Activated CD4-positive, CD25-positive, alpha-beta regulatory T cell (primary cell): ENCODE measurements at places on chromosomes 5 and 9.

DNA sequence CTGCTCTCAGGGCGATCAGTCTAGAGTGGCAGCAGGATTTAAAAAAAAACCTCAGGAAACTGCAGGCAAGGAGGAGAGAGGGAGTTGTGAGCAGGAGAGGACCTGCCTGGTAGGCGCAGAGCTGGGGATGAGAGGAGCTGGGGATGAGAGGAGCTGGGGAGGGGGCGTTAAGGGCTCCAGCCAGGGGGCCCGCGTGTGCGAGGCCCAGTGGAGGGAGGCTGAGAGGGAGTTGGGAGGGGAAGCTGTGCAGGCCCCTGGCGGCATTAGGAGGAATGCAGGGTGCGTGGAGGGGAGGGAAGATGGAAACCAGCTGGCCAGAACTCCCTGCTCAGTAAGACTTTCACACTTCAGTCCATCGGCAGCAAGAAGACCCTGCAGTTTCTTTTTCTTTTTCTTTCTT lies 45.2 kb upstream of the HMCN2 start:
- DNase-seq: no peak

DNA sequence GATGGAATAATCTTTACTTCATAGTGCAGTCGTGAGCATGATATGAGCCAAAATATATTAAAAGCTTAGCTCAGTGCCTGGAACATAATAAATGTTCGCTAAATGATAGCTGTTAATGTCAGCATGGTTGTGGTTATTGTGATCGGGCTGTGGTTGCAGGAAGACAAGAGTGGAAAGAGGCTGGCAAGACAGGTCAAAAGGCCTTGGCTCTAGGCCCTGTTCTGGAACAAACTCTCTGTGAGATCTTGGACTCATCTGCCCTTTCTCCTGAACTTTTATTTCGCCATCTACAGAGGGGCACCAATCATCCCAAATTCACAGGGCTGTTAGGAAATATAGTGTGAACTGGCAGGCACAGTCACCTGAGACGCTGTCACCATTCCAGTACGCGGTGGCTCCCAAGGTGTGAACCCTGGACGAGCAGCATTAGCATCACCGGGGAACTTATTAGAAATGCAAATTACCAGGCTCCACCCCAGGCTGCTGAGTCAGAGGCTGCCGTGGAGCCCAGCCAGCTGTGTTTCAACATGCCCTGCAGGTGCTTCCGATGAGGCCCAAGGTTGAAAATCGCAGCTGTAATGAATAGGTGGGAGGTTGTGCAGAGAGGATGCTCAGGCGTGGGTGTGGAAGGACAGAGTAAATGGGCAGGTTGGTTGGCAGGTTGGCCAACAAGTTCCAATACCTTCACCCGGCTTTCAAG lies 50.2 kb upstream of the SAP30L start:
- no peak for DNase-seq

DNA sequence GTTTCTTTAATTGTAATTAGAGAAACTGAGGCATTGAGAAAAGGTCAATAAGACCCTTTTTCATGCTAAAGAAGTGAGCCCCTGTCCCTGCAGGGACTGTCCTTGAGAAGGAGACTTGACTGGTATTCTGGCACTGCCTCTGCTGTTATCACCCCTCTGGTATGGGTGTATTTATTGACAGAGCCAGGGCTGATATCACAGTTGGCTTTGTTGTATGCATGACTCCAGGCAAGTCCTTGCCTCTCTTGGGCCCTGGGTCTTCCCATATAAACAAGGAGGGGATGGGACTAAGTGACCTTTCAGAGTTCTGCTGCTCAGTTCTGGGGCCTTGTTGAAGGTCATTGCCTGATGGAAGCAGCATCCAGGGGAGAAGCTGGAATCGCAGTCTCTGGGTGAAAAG lies 71.8 kb upstream of the PPARGC1B start:
- DNase-seq: no peak

DNA sequence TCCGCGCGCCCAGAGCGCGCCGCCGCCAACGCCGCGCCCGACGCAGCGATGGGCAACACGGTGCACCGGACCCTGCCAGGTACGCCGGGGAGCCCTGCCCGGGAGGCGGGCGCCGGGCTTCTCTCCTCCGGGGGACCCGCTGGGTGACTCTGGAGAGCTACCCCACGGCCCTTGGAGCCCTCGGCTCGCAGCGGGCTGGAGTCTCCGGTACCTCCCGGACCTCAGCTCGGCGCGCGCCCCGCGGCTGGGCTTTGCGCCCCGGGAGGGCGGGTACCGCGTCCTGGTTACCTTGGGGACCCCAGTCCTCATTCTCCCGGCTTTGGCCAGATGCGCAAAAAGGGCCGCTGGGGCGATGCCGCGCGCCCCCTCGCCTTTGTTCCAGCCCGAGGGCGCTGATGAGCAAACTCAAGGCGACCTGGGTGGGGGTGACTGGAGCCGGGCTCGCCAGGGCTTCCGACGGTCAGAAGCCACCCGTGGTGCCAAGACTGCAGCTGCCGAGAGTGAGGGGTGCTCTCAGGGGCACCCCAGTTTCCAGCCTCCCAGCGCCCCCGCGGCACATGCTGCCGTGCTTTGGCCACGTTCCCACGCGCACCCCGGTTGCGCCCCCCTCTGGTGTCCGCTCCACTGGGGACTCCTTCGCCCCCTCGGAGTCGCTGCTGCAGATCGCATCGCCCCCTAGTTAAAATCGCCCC lies 442 bp downstream of the NEURL1B start:
- no peak for DNase-seq

DNA sequence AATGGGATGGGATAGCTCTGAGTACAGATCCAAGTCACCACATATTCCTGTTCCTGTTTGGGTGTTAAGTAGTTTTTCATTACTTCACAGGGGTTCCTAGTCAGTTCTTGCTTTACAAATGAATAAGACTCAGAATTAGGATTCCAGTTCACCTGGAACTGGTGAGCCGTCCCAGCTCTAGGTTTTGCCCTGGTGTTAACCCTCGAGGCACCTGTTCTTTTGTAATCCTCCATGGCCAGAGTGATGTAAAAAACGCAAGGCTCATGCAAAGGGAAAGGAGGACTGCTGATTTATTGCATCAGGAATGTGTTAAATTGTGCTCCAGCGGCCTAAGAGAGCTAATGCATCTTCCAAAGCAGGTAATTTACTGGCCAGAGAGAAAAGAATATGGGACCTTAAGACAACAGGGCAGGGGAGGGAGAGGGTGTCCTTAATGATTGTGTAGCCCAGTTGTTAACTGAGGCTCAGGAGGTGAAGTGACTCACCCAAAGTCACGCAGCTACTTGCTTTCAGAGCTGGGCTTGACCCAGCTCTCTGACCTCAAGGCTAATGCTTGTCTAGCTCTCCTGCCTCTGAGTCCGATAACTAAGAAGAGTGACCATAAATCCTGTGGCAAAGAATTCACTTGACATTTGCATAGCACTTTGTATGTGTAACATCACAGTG lies 70.5 kb downstream of the DMRT2 start:
- no peak for DNase-seq

DNA sequence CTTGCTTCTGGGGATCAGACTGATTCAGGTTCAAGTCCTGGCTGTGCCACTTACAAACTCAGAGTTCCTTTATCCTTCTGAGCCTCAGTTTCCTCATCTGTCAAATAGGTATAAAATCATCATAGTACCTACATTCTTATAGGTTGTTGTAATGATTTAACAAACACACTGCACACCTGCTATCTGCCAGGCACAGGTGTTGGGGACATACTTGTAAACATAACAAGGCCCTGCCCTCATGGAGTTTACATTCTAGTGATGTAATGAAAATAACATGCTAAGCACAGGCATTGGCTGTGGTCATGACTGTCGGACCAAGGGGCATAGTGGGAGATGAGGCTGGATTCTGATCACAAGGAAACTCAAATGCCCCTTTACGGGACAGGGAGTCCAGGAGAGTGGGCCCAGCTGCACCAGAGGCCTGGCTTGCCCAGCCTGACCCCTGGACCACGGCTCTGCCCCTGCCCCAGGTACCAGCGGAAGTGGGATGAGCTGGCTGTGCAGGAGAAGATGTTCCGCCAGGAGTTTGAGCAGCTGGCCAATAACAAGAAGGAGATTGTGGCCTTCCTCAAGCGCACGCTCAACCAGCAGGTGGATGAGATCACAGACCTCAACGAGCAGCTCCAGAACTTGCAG lies 2.3 kb downstream of the CFAP157 start:
- no peak for DNase-seq

DNA sequence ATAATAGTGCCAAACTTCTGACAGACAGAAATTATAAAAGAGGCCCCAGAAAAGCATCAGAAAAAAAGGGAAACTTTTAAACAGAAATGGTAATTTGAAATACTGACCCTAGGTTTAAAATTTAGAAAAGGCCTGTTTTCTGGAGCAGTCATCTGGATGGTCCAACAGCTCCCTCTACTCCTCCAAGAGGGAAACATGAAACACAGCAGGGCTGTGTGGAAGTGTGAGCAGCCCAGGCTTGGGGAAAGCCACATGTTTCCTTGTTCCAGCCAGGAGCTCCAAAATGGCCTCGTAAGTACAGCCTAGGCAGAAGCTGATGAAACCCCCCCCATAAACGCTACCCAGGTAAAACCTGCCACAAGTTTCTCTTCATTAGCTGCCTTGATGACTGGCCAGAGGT lies 499.3 kb upstream of the ADAMTS16 start:
- no peak for DNase-seq

GRCh38 chr5:83549674-83550073 lies 78.1 kb downstream of the VCAN start:
- DNase-seq: no peak

DNA sequence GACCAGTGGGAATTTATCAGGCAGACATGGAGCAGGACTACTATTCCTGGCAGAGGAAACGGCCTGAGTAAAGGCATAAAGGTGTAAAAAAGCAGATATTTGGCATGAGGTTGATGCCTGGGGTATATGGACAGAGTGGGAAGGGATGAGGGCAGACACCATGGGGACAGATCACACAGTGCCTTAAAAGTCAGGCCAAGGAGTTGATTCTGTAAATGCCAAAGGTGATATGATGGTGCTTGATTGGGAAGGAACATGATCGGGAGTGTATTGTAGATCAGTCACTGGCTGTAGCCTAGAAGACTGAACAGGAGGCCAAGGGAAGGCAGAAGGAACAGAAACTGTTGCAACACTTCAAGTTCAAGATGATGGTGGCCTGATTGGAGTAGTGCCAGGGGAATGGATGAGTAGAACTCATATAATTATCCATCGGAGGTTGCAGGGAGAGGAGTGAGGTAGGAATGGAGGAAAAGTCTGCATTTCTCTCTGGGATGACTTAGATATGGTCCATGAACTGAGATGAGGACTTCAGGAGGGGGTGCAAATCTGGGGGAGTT lies 594.3 kb upstream of the KLF4 start:
- DNase-seq: no peak

GRCh38 chr5:32170303-32171151 lies 3.6 kb downstream of the GOLPH3 start:
- no peak for DNase-seq

GRCh38 chr5:10434392-10434791 lies 7.3 kb upstream of the ROPN1L start:
- no peak for DNase-seq

DNA sequence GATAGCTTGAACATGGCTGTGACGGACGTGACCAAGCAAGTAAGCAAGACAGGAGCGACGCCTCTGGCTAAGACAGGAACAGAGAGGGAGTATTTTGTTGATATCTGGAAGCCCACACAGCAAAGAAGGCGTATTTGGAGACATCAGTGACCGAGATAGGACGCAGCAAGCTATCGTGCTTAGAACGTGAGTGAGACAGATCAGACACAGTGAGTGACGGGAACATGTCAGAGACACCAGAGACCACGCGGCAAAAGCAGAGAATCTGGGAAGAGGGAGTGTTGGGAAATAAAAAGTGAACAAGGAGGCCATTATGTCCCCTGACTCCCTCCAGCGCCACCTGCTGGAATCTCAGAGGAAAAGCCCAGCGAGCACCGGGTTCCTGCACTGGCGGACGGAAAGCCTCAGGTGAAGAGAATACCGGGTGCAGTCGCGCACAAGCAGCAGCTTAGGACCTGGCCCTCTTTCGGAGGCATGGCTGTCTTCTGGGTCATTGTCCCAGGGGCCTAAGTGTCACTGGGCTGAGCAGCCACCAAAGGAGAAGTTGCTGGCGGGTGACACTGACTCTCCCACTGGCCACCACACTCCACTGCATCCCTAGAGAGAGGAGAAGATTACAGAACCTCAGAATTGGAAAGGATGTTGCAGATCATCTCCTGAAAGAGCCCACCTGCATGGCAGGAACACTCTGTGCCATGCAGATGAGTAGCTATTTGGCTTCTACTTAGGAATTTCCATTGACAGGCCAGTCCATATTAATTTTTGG lies 99.1 kb downstream of the FBXO38 start:
- DNase-seq: peak; percentile 3

- no peak for DNase-seq
Observed at GRCh38 chr5:145791866-145792265, 43.3 kb downstream of the PRELID2 start.

GRCh38 chr9:23342291-23342690 lies 483.7 kb downstream of the ELAVL2 start:
- no peak for DNase-seq

DNA sequence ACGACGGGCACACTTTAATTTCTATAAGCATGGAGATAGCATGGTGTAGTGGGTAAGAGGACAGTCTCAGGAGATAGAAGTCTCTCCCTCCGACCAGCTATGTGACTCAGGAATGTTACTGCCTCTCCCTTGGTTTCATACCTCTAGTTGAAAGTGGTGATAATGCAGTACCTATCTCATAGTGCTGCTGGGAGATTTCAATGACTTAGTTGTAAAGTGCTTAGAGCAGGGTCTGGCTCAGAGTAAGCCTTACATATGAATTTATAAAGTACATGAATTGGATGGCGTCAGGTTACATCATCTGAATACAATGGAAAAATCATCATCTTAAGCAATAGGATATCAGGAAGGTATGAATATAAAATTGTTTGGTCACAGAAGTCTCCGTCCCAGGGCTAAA lies 952.8 kb upstream of the EDIL3 start:
- DNase-seq: no peak

DNA sequence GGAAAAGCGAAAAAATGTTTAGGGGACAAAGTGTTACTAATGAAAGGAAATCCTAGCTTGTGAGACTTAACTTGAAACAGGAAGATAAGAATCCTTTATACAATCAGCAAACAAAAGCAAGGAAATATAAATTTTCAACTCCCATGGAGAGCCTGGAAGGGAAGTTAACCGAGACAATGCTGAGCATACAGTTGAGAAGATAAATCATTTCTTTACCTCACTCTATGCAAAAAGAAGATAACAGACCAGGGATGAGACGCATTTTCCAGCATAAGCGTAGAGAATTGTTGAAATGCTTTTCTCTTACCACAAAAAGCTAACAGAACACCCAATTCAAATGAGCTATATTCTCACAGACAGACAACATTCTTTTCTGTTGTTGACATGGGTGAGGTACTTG lies 309.6 kb downstream of the CWC27 start:
- DNase-seq: no peak

DNA sequence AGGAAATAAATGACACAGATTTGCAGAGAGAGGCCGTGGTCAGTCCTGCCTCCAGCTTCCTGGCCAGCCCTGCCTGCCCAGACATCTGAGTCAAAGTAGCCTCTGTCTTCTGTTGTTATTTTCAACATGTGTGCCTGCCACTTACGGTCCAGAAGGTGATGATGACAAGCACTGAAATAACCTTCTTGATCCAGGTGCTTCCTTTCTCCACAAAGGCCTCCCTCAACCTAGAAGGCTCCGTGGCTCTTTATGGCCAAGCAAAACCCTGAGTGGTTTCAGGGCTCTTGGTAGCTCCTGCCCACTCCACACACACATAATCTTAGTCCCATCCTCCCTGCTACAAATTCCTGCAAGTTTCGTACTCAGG lies 34.1 kb upstream of the SLC6A19 start:
- DNase-seq: no peak
